ENCODE measurements at places on chromosomes 12 and 14. TPM values are rescaled to one million over a fixed set of nuclear protein-coding genes. Genes with fewer than 3 reads are reported as not detected.

The LRP1-AS gene
- total RNA-seq, result not detected

The DNAL1 gene
- 4.8 TPM for total RNA-seq

The TMEM132C gene
- total RNA-seq, result not detected

The STAB2 gene
- not detected for total RNA-seq

The RD3L gene
- total RNA-seq, result not detected

The PPP1R36 gene
- total RNA-seq, result 0.29 TPM

The RPAP3 gene
- total RNA-seq, result 42.0 TPM

The DHRS2 gene
- 3.5 TPM for total RNA-seq

The CFAP73 gene
- 1.7 TPM for total RNA-seq

The TBX3 gene
- total RNA-seq, result not detected

The FLVCR2 gene
- 4.4 TPM for total RNA-seq

The FAIM2 gene
- total RNA-seq, result 0.22 TPM

The KRT79 gene
- total RNA-seq, result 1.6 TPM

GRCh38 chr14:78605897-78606500, 435.8 kb downstream of the NRXN3 start:
- no peak for DNase-seq

- no peak for DNase-seq
Measured at GRCh38 chr12:131591714-131592709, 118.9 kb upstream of the SFSWAP start.

DNA sequence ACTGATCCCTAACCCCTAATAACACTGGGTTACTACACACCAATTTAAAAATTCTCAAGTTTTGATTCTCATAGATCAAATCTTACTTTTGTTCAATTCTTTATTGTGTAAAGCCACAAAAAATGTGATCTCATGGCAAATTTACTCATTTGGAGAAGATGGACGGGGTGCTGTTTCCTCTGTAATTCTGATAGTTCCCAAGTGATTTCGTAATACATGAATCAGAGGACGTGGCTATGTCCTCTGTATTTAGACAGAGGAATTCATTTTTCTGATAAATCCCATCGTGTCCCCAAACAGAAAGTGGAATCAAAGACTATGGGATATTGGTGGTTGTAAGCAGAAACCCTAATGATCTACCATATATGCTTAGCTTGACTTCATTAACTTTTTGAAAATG, 76.6 kb upstream of the GNG2 start:
- DNase-seq, result no peak

DNA sequence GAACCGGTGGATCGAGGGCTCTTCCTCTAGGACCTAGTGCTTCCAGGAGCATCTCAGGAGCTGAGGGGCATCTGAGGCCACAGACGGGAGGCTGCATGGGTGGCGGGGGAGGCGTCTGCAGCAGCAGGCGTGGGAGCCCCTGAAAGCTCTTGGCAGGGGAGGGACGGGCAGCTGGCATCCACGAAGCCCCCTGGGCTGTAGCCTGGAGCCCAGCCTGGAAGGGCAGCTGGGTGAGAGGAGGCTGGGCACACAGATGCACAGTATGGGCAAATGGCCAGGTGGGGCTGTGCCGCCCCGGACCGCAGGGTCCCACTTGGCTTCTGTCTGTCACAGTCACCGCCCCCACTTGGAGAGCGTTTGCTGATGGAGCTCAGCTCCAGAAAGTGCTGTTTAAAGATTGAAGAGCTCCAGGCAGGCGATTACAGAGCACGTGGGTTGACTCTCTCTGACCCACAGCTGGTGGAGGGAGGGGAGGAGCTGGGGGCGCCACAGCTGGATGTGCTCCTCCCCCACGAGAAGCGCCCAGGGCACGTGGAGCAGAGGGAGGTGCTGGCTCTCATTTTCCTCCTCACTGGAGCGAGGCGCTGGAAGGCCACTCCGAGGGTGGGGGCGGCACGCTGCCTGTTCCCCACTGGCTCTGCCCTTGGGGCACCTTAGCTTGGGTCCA, 155.0 kb upstream of the C14orf180 start:
- DNase-seq, result no peak

DNA sequence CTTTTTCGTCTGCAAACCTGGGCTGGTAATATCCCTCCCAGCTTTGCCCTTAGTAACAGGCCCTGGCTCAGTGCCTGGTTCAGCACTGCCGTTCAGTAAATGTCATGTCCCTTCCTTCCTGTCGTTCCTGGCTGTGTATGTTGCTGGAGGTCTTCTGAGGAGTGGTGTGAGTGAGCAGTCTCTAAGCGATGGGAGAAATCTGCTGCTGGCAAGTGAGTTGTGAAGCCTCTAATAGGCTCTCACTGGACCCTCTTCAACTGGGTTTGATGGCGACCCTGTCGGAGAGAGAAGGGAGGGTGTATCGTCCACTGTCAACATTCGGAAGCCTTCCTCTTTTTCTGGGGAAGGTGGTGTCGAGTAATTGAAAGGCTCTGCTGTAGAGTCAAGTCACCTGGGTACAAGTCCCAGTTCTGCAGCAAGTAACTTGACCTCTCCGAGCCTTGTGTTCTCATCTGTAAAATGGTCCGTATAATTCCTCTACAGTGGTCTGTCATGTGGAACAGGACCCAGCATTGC, 62.8 kb downstream of the HRK start:
- DNase-seq, result peak; percentile 54

GRCh38 chr14:37195327-37195726, 2.4 kb upstream of the MIPOL1 start:
- DNase-seq, result no peak

DNA sequence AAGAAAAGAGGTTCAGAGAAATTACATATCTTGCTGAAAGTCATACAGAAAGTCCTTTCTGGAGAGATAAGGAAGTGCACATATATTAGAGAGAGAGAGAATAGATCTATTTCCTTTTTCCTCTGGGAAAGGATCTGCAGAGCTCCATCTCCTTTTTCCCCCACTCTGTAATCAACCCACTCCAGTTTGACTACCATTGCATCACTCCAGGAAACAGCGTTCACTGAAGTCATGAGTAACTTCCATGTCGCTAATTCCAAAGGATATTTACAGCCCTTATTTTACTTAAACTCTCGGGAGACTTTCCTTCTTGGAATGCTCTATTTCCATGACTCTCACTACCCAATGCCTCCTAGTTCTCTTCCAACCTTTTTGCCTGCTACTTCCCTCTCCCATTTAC, 72.5 kb upstream of the PARP11 start:
- no peak for DNase-seq

GRCh38 chr14:105139831-105140239, 28.7 kb downstream of the JAG2 start:
- no peak for DNase-seq

DNA sequence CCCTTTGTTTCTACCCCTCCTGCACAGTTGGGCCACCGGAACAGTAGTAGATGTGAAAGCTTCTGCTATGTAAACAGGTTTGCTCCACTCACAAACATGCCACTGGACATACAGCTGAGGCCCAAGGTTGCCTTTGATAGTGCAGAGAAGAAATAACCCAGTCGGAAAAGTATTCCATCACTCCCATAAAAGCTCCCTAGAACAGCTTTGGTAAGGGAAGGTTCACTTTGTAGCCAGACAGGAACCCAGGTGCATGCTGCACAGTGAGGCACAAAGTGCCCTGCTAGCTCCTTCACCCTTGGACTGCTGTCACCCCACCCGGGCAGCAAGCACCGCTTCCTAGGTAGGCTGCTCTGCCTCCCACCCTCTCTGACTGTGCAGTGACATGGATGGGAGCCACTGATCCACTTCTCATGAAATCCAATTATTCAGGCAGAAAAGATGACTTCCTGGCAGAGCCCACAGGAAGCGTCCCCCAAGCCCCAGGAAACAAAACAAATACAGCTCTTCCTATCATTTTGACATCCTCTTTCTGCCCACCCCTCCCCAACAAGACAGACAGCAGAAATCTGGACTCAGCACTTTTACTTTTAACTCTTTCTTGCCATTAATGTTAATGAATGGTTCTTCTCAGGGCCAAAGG, 100.2 kb downstream of the SRGAP1 start:
- DNase-seq, result no peak

DNA sequence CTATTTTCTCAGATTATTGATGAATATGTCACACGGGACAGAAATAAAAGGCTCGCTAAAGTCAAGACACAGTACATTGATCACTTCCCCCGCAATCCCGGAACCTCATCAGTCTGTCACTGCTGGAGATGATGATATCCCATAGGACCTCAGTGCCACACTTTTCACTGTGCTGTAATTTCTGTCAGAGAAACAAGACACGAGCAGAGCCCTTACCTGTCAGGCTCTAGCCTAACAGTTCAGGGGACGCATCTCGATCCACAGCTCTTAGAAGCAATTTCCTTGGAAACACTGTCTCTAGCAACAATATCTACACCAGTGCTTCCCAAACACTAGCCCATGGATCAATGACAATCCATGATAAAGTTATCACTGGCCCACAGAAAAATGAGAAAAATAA, 140.0 kb downstream of the GRIN2B start:
- no peak for DNase-seq

DNA sequence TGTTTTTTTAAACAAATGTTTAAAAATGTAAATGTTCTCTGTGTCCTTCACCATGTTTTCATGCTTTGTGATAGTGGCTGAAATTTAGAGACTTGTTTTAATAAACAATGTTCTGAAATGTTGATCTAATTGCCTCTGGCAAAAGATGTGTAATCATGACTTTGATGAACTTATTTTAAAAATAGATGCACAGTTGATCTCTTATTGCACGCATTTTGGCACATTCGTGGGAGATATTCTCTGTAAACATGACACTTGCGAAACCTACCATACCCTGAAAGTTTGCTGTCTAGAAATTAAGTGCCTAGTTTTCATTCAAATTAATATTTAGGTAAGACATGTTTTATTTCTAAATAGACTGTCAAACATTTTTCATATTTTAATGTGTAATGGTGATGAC, 119.7 kb upstream of the DNM1L start:
- no peak for DNase-seq

DNA sequence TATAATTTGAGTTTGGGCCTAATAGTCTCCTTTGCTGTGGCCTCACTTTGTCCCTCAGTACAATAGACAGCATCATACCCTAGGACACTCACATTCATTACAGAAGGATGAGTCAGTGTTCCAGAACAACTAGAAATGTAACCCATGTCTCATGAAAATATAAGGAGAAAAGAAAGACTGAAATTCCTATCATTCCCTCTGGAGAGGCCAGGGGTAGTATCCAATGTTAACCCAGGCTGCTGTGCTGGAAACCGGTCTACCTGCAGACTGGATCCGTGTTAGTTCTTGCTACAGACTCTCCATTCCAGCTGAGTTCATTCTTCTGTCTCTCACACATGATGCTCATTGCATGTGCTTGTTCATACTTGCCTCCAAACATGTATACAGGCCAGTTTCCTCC, 75.8 kb upstream of the HOXC13 start:
- no peak for DNase-seq

GRCh38 chr12:3201339-3202051, 124.3 kb downstream of the TSPAN9 start:
- no peak for DNase-seq

DNA sequence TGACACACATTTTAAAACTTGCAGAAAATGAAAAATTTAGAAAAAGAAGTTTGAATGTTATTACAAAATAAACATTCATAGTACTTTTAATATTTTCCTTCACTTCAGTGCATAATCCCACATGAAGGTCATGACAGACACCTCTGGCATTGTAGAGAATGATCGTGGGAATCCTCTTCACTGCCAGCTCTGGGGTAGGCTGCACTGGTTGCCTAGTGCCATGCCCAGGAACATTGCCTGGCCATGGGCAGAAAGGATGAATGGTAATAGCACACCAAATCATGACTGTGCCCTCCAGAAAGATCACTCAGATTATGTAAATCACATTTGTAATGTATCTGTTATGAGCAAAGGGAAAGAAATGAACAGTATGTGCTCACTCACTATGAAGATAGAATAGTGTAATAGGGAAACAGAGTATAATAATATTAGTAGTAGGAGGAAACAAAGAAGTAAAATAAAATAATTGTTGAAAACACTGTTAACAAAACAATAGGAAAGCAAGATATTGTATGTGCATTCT, 161.6 kb downstream of the PLCZ1 start:
- DNase-seq, result no peak

- DNase-seq, result no peak
Measured at GRCh38 chr14:92800012-92800411, 5.9 kb downstream of the GOLGA5 start.

GRCh38 chr12:109763201-109763841, 49.7 kb downstream of the FAM222A start:
- peak; percentile 37 for DNase-seq

All from activated CD8-positive, alpha-beta T cell treated with anti-CD3 and anti-CD28 coated beads for 36 hours (primary cell).